ENCODE measurements at places on chromosomes 7 and 10. TPM values are rescaled to one million over a fixed set of nuclear protein-coding genes. Genes with fewer than 3 reads are reported as not detected.

HIF1AN gene
- total RNA-seq, result 40.6 TPM

- H3K36me3 ChIP-seq, result no peaks in the 10 kb centered on the region
- H3K27ac ChIP-seq, result no peak overlapping the region
- H3K27me3 ChIP-seq, result no peaks in the 10 kb centered on the region
- no peak overlapping the region for H3K4me3 ChIP-seq
Observed at GRCh38 chr7:41948503-41948902, 245.6 kb upstream of the INHBA start.

GRCh38 chr7:158811461-158811860 is 17.8 kb downstream of the ESYT2 start:
- H3K4me3 ChIP-seq, result no peak overlapping the region
- peaks cover 10% of the 10 kb centered on the region for H3K4me1 ChIP-seq
- no peak overlapping the region for H3K27ac ChIP-seq
- no peak for DNase-seq

DNA sequence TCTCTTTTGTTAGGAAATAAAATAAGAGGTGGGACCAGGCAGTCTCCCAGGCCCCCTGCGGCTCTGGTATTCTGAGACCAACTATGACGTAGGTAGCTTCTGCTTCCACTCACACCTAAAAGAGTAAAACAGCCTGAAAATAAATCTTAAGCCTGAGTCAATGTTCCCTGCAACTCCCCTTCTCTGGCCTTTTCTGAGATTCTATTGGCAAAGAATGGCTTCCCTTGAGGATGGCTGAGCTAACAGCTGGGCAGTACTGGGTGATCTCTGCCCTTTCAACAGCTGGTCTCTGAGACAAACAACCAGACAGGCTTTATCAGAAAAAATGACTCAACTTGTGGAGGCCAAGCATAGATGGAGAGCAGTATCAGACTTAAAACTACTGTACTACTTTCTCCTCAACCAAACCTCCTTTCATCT is 58.7 kb downstream of the CREB3L2 start:
- DNase-seq, result no peak
- H3K27ac ChIP-seq, result peak overlapping the region; percentile 26
- H3K4me1 ChIP-seq, result peaks cover 21% of the 10 kb centered on the region

DNA sequence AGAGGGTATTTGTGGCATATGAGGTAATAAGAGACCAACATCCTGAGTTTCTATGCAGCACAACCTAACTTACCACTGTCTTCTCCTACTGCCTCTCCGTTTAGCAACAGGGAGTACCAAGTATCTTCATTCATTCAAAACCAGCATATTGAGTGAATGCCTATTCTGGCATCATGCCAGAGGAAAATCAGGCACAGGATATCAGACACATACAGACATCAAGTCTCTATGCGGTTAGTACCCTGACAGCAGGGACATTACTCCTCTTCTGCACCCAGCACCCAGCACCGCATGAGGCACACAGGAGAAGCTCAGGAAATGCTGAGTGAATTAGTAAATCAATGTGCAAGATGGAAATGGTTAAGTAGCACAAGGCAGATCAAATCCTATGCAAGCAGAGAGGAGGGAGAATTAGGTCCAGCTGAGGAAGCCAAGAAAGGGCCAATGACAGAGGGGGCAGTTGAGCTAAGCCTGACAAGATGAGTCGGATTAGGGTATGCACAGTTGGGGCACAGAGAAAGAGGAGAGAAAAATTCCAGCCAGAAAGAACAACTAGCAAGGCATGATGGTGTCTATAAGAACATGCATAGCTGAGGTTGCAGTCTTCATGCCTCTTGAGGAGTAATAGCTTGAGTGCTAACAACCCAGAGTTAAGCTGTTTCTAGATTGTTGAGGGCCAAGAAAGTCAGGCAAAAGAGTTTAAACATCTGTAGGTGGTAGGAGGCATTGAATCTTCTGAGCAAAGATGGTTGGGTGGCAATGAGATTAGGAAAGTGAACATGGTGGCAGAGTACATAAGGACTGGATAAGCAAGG is 146.0 kb downstream of the PLXNA4 start:
- H3K4me3 ChIP-seq, result no peak overlapping the region
- no peaks in the 10 kb centered on the region for H3K4me1 ChIP-seq
- DNase-seq, result no peak
- H3K27ac ChIP-seq, result no peak overlapping the region
- H3K36me3 ChIP-seq, result no peaks in the 10 kb centered on the region

DNA sequence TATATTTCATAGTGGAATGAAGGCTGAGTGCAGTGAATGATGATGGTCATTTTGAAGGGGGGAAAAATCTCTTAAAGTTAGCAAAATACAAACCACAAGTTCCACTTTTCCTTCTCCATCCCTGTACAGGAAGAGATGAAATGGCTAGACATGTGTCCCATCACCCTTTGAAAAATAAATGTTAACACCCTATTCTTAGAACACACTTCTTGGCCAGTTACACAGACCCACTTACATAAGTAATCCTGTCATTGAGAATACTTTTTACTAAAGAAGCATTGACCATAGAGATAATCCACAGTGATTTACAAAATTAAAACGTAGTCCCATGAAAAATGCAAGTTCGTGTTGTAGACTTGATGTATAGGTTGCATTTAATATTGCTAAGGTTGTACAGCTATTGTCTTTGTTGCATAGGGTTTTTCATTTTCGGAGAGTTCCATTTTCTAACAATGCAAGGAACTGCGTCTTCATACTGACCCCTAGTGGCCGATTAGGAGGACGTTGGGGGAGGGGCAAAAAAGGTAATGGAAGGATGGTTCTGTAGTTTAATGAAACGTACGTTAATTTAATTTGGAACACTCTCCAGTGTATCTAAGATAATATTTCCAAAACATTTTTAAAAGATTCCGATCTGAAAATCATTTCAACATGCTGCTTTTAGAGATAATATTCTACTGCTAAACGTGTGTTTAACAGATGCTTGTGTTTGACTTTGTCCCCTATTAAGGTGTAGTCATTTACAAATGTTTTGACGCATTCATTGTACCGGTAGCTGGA is 60.9 kb downstream of the ARMC3 start:
- DNase-seq, result peak; percentile 85
- no peaks in the 10 kb centered on the region for H3K4me1 ChIP-seq
- no peak overlapping the region for H3K4me3 ChIP-seq
- H3K27me3 ChIP-seq, result no peaks in the 10 kb centered on the region
- no peak overlapping the region for H3K27ac ChIP-seq

DNA sequence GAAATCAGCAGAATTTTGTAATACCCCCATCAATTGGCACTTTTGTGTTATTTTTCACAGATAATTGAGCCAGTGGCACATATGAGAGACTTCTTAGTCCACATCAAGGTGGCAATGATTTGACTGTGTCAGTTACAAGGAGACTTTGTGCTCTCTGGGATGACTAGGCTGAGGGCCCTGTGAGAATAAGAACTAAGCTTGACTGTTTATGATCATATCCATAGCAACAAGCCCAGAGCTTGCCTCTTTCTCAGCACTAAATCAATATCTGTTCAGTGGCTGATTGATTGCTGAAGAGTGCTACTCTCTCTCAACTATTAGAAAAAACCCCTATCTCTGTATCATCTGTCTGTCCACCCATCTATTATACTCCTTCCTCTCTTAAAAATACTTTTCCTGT is 185.3 kb upstream of the PLPP4 start:
- DNase-seq, result no peak
- H3K27ac ChIP-seq, result no peak overlapping the region
- no peaks in the 10 kb centered on the region for H3K27me3 ChIP-seq
- H3K36me3 ChIP-seq, result no peaks in the 10 kb centered on the region
- peaks cover 2% of the 10 kb centered on the region for H3K4me1 ChIP-seq

GRCh38 chr7:150663802-150664494 is 21.6 kb upstream of the GIMAP2 start:
- no peaks in the 10 kb centered on the region for H3K36me3 ChIP-seq
- H3K4me1 ChIP-seq, result no peaks in the 10 kb centered on the region
- no peak for DNase-seq
- H3K27ac ChIP-seq, result no peak overlapping the region
- H3K4me3 ChIP-seq, result no peak overlapping the region
- no peaks in the 10 kb centered on the region for H3K27me3 ChIP-seq

DNA sequence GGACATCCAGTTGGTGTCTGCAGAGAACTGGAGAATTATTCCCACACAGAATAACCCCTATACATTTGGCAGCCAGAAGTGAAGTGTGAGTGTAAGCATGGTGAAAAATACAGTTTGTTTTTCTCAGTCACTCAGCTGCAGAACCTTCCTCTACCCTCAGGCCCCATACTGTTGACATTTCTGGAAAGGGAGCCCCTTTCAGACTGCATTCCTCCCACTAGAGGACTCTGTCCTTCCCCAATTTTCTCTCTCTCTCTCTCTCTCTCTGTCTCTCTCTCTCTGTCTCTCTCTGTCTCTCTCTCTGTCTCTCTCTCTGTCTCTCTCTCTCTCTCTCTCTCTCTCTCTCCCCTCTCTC is 86.8 kb upstream of the STEAP1B start:
- H3K4me1 ChIP-seq, result peaks cover 27% of the 10 kb centered on the region
- H3K4me3 ChIP-seq, result no peak overlapping the region
- DNase-seq, result no peak
- H3K27me3 ChIP-seq, result no peaks in the 10 kb centered on the region

- no peak overlapping the region for H3K27ac ChIP-seq
- no peaks in the 10 kb centered on the region for H3K4me1 ChIP-seq
- no peak overlapping the region for H3K4me3 ChIP-seq
- H3K36me3 ChIP-seq, result no peaks in the 10 kb centered on the region
Observed at GRCh38 chr7:3598854-3599253, 297.8 kb downstream of the SDK1 start.

GRCh38 chr10:61842755-61843497 is 58.6 kb upstream of the ARID5B start:
- H3K36me3 ChIP-seq, result no peaks in the 10 kb centered on the region
- H3K27me3 ChIP-seq, result no peaks in the 10 kb centered on the region
- H3K4me3 ChIP-seq, result no peak overlapping the region
- peaks cover 6% of the 10 kb centered on the region for H3K4me1 ChIP-seq
- H3K27ac ChIP-seq, result no peak overlapping the region

DNA sequence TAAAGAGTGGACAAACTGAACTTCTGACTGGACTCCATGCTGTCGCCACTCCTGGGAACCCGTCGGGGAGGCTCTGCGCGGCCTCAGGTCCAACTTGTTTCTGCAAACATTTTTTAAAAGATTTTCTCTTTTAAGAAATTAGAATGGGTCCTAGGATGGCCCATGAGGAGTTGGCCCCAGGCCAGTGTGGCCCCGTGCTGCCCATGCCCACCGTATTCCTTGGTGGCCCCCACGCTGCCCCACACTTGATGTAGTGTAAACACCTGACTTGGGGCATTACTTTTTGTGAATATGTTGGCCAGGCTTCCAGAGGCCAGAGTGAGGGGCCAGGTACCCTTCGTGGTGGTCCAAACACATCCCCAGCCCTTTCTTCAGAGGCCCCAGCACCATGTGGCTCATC is 19.3 kb downstream of the ZNF316 start:
- peaks cover 6% of the 10 kb centered on the region for H3K36me3 ChIP-seq
- no peak overlapping the region for H3K27ac ChIP-seq
- H3K4me1 ChIP-seq, result no peaks in the 10 kb centered on the region
- no peaks in the 10 kb centered on the region for H3K27me3 ChIP-seq

DNA sequence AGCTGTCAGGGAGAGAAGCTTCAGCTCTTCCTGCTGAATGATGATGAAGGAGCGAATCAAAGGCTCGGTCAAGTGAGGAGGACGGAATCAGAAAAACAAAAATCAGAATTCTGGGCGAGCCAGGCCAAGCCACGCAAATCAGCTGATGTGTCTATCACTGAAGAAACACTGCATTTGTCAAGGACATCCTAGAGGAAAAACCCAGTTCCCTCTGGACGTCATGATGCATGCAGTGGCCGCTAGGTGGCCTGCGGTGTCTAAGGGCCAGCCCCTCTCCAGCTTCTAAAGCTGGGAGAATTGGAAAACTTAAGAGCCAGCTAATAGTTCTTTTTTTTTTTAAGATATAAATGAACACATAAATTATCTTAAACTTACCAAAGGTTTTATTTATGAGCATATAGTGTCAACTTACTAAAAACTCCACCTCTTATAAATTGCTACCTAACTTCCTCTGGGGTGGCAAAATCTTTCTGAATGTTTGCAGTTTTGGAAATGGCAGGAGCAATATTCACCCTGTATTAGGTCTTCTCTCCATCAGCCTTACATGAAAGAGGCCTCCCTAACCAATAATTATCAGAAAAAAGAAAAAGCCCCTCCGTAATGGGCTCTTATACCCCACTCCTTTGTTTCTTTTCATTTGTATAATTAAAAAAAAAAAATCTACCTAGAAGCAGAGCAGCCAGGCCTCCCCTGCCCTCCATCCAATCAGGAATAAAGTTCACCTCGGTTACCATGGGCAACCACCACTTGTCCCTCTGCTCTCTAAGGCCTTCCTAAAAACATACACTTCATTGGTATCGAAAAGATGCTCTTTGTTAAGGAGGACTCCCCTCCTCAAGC is 186.8 kb downstream of the USP6NL start:
- H3K27ac ChIP-seq, result no peak overlapping the region
- H3K4me3 ChIP-seq, result no peak overlapping the region
- H3K4me1 ChIP-seq, result no peaks in the 10 kb centered on the region
- peak; percentile 53 for DNase-seq
- H3K27me3 ChIP-seq, result no peaks in the 10 kb centered on the region
- H3K36me3 ChIP-seq, result no peaks in the 10 kb centered on the region

DNA sequence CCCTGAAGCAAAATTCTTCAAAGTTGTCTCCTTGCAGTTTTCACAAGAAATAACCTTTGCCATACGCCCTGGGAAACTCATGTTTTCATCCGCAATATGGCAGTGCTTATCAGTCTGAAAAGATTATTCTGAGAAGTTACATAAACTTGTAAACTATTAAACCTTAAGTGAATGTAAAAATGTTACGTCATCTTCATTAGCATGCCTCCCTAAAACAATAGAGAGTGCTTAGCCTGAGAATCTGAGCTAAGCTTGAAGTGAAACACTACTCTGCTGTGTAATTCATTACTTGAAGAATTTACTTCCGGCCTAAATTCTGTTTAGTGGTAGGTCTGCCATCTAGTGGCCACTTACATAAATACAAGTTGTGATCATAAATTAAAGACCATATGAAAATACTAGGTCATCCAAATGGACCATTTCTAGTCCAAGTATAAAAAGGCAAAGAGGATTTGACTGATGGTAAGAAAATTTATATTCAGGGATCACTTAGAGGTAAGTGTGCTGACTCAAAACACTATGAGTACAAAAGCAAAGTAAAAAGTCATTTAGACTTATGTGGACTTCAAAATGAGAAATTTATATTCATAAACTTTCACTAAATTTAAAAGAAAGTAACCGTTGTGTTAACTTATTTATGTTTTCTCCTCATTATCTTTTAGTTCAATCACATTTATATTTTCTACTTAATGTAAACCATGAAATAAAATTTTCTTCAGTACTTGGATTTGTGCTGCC is 745.1 kb upstream of the LRRTM3 start:
- DNase-seq, result no peak
- H3K4me1 ChIP-seq, result no peaks in the 10 kb centered on the region
- H3K36me3 ChIP-seq, result no peaks in the 10 kb centered on the region
- no peak overlapping the region for H3K27ac ChIP-seq
- H3K4me3 ChIP-seq, result no peak overlapping the region

GRCh38 chr10:99921948-99922347 is 87.8 kb downstream of the DNMBP start:
- H3K27me3 ChIP-seq, result no peaks in the 10 kb centered on the region
- no peak overlapping the region for H3K4me3 ChIP-seq
- H3K27ac ChIP-seq, result peak overlapping the region; percentile 32
- no peak for DNase-seq
- H3K36me3 ChIP-seq, result no peaks in the 10 kb centered on the region

Measured in kidney (tissue), 22 donors.